Stimulated activated CD8-positive, alpha-beta memory T cell treated with anti-CD3 and anti-CD28 coated beads, Interleukin-7, amount 100 ng/mL, for 1 hour (primary cell): ENCODE measurements at places on chromosomes 5 and 9.

DNA sequence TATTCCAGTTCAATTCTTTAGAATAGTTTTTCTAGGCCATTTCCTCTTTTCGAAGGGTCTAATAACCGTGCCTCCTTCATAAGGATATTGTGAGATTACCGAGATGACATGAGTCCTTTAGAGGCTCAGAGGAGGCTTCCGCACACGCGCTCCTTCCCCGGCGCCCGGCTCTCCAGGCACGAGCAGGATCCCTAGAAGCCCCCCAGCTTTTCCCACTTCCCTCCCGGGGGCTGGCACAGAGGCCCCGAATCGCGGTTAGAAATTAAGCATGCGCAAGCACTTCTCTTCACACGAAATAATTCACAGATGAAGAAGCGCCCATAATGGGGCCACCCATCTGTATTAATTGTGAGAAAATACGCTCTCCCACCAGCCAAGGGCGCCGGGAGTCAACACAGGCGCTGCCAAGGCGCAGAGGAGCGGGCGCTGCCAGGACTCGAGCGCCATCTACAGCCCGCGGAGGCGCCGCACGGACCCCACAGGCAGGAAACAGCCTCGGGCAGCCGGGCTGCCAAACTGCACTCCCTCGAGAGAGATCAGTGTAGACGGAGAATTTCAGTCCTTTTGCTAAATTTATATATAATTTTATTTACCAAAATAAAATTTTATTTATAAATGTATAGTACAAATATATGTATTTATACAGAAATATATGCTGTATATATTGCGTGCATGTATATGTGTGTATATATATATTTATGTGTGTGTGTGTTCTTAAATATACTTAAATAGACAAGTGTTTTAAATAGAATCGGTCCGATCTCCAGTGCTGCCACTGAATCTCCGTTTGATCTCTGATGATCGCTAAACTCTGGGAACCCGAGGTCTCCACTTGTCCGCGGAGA, 258.1 kb upstream of the NFIL3 start:
- DNase-seq = peak; percentile 31

GRCh38 chr5:67515762-67516161, 319.2 kb upstream of the CD180 start:
- no peak for DNase-seq

- no peak for DNase-seq
These were observed 538.2 kb downstream of the CCDC171 start for GRCh38 chr9:16090907-16091629.

DNA sequence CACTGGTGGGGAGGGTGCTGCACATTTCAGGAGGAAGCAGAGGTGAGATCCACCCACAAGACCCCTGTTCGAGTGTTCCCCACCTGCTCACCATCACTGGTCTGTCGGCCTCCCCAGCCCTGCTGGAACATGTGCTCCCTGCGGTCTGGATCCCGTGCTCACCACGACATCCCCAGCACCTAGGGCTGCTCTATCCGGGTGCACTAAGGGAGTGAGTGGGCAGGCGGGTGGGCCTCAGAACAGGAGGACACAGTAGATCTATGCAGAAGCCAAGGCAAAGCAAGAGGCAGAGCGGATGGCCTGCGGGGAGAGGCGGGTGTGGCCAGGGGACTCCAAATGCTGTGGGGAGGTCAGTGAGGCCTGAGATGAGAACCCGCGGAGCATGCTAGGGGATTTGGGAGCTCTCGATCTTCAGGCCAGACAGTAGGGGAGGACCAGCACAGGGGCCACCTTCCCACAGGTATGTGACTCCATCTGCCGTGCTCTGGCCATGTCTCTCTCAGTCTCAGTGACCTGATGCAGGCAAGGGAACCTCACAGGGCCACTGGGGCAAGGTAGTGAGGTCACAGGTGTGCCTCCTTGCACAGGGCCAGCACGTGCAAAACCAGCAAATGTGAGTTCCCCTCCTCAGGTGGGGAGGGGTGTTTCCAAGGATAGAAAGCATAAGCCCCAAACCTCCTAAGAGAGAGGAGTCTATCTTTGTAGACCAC, 134.2 kb downstream of the ZNF354C start:
- DNase-seq = no peak

- DNase-seq = no peak
These were observed 559.3 kb downstream of the CCDC171 start for GRCh38 chr9:16112116-16112515.

GRCh38 chr9:132631280-132631679, 38.5 kb downstream of the DDX31 start:
- no peak for DNase-seq

GRCh38 chr9:33175649-33176325, 8.7 kb upstream of the B4GALT1 start:
- DNase-seq = no peak
